ENCODE measurements at places on chromosomes 11 and 22.

GRCh38 chr11:102544594-102544993, 14.0 kb upstream of the MMP7 start:
- DNase-seq, result no peak

DNA sequence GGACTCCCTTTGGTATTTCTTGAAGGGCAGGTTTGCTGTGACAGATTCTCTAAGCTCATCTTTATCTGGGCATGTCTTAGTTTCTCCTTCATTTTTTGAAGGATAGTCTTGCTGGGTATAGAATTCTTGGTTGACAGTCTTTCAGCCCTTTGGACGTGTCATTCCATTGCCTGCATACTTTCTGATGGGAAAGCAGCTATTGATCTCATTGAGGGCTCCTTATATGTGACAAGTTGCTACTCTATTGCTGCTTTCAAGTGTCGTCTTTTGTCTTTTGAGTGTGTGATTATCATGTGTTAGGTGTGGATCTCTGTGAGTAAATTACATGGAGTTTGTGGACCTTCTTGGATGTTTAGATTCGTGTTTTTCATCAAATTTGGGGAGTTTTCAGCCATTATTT, 21.9 kb downstream of the IGHMBP2 start:
- no peak for DNase-seq

- DNase-seq, result peak; percentile 70
Observed at GRCh38 chr22:38415561-38416321, 39.3 kb downstream of the KCNJ4 start.

DNA sequence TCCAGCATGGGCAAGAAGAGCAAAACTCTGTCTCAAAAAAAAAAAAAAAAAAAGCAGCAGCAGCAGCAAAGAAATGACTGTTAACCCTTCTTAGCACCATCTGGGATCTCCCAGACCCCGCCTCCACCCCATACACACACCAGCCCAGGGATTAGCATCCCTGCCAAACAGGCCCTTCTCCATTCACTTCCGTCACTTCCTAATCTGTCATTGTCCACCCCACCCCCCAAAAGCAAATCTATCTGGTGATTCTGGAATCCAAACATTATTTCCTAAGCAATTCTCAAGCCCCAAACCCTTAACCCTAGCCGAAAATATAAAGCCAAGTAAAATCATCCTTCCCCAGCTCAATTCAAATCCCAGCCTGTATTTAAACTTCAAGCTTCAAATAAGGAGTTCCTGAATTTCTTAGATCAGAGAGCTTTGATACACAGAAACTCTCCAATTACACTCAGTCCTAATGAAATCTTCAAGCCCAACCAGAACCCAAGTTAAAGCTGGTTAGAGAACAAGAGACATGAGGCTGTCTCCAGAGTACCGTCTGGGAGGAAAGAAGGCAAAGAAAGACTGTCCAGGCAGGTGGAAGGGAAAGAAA, 6.0 kb upstream of the AHNAK start:
- no peak for DNase-seq

DNA sequence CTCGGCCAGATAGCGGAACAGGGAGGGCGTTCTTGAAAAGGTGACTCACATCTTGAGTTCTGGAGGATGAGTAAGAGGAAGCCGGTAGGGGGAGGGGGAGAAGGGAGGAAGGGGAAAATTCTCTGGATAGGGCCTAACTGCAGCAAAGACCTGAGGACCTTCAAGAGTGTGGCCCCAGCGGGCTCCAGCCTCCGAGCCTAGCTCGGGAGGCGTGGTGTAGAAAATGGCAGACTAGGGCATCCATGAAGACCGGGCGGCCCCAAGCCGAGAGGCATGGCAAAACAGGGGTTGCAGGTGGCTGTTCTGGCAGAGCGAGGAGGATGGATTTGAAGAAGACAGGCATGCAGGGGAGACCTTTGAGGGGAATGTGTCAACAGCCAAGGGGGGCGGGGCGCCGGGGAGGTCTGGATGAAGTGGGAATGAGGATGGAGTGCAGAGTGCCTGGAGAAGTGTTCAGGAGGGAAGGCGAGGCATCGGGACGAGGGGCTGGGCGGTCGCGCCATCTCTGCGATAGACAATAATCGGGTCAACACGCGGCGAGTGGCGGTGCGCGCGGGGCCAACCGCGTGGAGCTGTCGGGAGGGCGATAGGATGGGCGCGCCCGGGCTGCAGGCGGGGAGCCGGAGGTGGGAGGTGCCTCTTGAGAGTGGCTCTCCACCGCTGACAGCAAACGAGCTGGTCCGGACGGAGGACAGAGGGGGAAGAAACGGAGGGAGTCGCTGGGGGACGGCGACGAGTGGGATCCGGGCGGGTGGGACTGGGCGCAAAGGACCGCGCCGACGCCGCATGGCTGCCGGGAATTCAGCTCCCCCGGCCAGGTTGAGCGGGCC, 40.0 kb upstream of the CREB3L1 start:
- peak; percentile 58 for DNase-seq

DNA sequence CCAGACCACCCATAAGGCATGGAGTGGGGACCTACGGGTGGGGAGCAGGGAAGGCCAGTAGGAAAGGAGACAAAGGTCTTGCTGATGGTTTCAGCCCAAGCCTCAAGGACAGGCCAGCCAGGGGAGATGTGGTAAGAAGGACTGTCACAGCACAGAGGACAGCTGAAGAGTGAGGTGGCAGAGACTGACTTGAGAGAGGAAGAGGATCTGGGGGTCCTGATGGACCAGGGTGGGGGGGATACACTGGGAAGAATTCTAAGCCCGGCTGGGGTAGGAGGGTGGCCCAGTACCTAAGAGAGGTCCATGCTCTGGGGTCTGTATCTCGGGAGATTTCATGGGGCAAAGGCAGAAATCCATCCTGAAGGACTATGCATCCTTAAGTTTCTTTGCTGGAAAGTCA, 66.1 kb upstream of the THY1 start:
- no peak for DNase-seq

DNA sequence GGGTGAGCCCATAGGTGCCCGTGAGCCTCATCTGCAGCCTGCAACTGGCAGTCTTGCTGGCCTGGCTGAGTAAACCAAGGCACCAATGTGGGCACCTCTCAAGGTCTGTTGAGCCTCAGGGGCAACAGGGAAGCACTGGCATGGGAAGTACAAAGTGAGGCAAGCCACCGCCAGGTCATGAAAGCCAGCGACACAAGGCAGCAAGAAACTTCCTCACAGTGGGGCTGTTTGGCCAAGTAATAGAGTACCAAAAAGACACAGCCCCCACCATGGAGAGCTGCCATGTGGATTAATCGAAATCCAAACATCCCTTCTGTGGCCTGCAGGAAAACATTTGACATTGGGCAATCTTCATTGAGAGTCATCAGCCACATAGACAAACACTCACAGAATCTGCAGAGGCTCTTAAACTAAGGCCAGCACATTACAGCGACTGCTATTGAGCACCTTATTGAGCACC, 43.6 kb upstream of the FIBIN start:
- no peak for DNase-seq

- DNase-seq, result no peak
Observed at GRCh38 chr22:41364955-41365354, 16.8 kb upstream of the TEF start.

DNA sequence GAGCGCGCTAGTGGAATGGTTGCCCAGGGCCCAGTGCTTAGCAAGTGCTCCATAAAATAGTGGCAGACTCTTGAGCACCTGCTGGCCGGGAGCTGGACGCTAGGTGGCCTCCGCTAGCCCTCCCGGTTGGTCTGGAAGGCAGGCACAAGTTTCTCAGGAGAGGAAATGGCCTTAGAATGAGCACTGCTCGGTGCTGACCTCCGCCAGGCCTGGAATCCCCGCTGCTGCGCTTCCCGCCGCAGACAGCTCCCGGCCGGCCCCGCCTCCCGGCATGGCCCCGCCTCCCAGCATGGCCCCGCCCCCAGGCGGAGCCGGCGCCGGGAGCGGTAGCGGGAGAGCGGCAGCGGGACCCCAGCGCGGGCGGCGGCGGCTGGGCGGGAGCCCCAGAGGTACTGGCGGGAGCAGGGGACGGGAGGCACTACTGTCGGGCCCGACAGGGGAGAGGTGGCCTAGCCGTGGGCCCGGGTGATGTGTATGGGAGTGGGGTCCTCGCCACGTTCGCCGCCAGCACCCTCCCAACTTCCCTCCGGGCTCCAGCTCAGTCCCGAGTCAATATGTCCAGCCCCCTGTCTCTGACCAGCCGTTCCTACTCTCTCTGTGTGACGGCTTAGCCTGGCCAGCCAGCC, at the start of gene SIPA1:
SIPA1 (plus strand) TSS at position 308 of the 626 bp plus-strand sequence. CDS start 2,821 bp downstream, outside the sequence.
- peak; percentile 94 for DNase-seq

DNA sequence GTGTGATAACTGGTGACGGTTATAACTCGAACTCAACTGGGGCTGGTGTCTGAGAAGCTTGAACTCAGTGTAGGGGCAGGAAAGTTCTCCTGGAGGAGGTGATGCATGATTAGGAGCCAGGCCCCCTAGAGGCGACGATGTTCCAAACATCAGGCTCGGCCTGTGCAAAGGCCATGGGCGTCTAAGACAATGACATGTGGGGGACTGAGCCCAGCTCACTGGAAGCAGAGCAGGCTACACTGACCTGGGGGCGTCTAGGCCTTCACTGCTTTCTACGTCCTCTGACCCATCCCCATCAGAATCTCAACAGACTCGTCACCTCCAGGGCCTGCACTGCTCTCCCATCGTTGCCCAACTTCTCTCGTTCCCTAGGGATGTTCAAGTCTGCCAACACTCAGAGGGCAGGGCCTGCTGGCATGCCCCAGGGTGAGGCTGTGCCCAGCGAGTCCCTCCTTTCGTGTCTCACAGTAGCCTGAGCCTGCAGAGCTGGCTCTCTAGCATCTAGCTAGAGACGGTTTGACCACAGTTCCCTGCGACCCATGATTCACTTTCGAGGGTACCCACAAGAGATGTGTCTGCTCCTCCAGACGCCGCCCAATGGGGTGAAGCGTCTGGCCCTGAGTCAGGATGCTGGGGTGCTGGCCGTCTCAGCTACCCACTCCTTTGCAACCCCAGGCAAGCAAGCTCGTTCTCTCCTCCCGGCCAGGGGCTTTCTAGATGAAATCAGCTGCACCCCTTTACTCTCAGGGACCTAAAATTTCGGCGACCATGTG, 1.1 kb upstream of the ATG16L2 start:
- peak; percentile 78 for DNase-seq

- peak; percentile 45 for DNase-seq
Observed at GRCh38 chr11:23540101-23540561, 679.9 kb upstream of the CCDC179 start.

GRCh38 chr11:68688881-68689280, 4.5 kb downstream of the GAL start:
- no peak for DNase-seq

DNA sequence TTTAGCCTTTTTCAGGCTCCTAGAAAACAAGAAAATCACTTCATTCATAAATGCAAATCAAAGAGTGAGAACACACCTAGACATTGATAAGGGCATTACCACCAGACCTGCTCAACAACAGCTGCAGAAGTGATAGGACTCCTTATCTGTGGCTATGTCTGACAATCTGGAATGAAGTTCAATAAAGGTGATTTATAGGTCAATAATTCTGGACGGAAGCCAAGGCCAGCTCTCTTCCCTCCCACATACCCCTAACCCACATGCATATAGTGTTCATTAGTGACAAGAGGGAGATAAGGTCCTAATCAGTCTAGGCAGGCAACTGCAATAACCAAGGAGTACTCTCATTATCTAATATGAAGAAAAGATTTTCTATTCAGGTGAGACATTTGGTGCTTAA, 111.3 kb downstream of the ETS1 start:
- DNase-seq, result no peak

DNA sequence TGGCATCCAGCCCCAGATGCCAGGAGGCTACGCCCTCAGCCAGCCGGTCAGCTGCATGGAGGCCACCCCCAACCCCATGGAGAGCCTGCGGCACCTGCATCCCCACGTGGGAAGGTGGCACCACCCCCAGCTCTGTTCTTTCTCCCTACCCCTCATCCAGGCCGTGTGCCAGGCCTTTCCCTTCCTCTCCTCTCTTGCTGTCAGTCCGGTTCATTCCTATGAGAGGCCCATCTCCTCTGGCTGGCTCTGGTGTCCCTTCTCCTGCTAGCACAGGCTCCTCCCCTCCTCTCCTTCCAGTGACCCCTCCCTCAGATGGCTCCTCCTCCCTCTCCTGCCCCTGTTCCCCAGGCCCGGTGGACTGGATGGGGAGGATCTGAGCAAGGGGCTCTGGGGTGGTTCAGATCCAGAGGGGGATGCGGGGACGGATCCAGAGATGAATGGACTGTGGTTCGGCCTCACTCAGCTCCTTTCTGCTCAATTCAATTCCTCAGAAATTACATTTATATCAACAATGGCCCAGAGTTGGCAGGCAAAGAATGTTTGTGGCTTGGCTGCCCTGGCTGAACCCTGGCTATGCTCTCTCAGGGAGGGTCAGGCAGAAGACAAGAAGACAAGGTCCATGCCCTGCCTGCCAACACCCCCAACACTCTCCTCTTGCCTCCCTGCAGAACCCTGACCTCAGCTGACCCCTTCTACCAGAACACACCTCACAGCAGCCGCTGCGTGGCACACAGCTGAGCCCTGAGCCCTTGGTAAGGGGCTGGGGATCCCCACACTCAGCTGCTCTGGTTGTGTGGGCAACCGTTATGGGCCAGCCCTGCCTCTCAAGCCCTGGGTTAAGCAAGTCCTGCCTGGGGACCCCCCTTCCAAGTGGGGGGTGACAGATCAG, 18.5 kb upstream of the LRRC10B start:
- no peak for DNase-seq

DNA sequence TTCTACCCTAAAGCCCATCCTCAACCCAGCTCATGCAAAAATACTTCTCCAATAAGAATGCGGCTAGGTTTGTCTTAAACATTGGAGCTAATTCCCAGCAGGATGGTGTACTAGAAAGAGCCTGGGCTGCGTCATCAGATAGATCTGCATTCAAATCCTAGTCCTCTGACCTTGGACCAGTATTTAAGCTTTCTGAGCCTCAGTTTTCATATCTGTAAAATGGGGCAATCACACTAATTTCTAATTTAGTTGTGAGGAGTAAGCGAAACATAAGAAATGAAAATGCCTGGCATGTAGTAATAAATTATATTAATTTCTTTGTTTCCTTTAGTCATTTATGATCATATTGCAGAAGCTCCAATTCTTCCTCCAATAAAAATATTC, 32.2 kb upstream of the ACCSL start:
- DNase-seq, result no peak

DNA sequence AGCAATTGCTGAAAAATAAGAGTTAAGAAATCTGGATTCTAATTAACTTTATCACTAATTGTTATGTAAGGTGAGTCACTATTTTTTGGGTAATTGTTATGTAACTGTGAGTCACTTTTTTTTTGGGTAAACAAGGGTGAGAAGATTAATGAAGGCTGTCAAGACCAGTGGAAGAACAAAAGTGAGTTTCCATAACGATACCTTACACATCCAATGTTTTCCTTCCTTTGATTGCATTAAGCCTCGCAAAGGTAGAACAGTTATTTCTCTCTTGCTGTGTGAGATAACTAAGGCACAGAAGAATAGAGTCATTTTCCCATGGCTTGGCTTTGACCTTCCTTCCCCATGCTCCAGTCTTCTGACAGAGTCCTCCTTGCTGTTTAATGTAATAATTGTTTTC, 374.7 kb downstream of the DDX10 start:
- DNase-seq, result no peak

GRCh38 chr11:116696381-116696941, 76.3 kb downstream of the BUD13 start:
- no peak for DNase-seq

DNA sequence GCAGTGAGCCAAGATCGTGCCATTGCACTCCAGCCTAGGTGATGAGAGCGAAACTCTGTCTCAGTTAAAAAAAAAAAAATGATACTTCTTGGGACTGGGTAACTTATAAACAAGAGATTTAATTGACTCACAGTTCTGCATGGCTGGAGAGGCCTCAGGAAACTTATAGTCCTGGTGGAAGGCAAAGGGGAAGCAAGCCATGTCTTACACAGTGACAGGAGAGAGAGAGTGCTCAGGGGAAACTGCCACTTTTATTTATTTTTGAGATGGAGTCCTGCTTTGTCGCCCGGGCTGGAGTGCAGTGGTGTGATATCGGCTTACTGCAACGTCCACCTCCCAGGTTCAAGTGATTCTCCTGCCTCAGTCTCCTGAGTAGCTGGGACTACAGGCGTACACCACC, 8.2 kb downstream of the SDF2L1 start:
- DNase-seq, result no peak
